ENCODE measurements at places on chromosomes 11 and 22.

- H3K27ac ChIP-seq: no peak overlapping the region
- no peak overlapping the region for H3K4me3 ChIP-seq
- no peaks in the 10 kb centered on the region for H3K4me1 ChIP-seq
- H3K27me3 ChIP-seq: no peaks in the 10 kb centered on the region
- H3K36me3 ChIP-seq: no peaks in the 10 kb centered on the region
Observed at GRCh38 chr22:39332441-39333064, 13.1 kb upstream of the RPL3 start.

- DNase-seq: no peak
- peaks cover 19% of the 10 kb centered on the region for H3K4me1 ChIP-seq
- H3K36me3 ChIP-seq: no peaks in the 10 kb centered on the region
- H3K27me3 ChIP-seq: no peaks in the 10 kb centered on the region
- no peak overlapping the region for H3K27ac ChIP-seq
Observed at GRCh38 chr22:46815896-46816731, 53.7 kb downstream of the TBC1D22A start.

DNA sequence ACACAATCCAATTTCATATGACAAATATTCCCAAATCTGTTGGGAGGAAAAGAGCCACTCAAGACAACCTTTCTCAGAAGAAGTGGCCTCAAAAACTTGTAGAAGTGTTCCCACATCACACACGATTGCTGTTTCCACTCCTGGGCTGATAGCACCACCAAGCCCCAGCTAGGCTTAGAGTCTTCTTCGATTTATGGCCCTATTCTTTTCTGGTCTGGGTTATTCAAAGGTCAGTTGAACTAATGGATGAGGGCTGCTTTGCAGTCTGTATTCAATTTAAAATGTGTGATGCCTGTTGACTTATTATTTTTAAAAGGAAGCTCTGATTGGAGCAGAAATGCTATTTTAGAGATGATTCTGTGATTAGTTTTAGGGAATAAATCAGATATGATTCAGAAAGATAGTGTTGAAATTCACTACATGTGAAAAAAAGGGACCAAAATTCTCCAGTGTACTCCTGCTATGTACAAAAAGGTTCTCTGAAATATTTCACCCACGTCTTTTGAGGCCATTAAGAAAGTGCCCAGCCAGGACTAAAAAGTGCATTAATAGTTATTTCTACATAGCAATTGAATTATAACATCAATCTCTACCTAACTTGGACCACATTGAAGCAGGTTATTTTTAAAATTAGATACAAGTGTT lies 57.3 kb upstream of the SPON1 start:
- no peak overlapping the region for H3K4me3 ChIP-seq
- no peaks in the 10 kb centered on the region for H3K36me3 ChIP-seq
- H3K4me1 ChIP-seq: no peaks in the 10 kb centered on the region
- H3K27me3 ChIP-seq: no peaks in the 10 kb centered on the region
- no peak for DNase-seq
- H3K27ac ChIP-seq: no peak overlapping the region

DNA sequence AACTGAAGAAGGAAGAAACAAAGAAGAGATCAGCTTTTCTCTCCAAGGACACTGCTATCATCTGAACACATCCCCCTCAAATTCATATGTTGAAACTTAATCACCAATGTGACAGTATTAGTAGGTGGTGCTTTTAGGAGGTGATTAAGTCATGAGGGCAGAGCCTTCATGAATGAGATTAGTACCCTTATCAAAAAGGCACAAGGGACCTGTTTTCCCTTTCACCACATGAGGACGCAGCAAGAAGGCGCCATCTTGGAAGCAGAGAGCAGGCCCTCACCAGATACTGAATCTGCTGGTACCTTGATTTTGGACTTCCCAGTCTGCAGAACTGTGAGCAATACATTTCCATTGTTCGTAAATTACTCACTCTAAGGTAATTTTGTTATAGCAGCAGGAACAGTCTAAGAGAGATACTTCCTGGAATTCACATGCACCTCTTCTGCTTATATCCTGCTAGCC lies 20.9 kb upstream of the CREB3L1 start:
- no peaks in the 10 kb centered on the region for H3K36me3 ChIP-seq
- DNase-seq: no peak
- no peak overlapping the region for H3K4me3 ChIP-seq
- H3K27me3 ChIP-seq: no peaks in the 10 kb centered on the region
- H3K4me1 ChIP-seq: no peaks in the 10 kb centered on the region
- no peak overlapping the region for H3K27ac ChIP-seq

GRCh38 chr11:82995754-82996398 lies 75.8 kb downstream of the RAB30 start:
- H3K36me3 ChIP-seq: no peaks in the 10 kb centered on the region
- no peaks in the 10 kb centered on the region for H3K27me3 ChIP-seq
- H3K27ac ChIP-seq: peak overlapping the region; percentile 48
- H3K4me3 ChIP-seq: no peak overlapping the region
- DNase-seq: no peak

- H3K4me3 ChIP-seq: no peak overlapping the region
- DNase-seq: no peak
- H3K4me1 ChIP-seq: peaks cover 29% of the 10 kb centered on the region
- H3K27me3 ChIP-seq: no peaks in the 10 kb centered on the region
- peak overlapping the region; percentile 56 for H3K27ac ChIP-seq
- no peaks in the 10 kb centered on the region for H3K36me3 ChIP-seq
Observed at GRCh38 chr11:35982061-35982460, 38.2 kb downstream of the LDLRAD3 start.

DNA sequence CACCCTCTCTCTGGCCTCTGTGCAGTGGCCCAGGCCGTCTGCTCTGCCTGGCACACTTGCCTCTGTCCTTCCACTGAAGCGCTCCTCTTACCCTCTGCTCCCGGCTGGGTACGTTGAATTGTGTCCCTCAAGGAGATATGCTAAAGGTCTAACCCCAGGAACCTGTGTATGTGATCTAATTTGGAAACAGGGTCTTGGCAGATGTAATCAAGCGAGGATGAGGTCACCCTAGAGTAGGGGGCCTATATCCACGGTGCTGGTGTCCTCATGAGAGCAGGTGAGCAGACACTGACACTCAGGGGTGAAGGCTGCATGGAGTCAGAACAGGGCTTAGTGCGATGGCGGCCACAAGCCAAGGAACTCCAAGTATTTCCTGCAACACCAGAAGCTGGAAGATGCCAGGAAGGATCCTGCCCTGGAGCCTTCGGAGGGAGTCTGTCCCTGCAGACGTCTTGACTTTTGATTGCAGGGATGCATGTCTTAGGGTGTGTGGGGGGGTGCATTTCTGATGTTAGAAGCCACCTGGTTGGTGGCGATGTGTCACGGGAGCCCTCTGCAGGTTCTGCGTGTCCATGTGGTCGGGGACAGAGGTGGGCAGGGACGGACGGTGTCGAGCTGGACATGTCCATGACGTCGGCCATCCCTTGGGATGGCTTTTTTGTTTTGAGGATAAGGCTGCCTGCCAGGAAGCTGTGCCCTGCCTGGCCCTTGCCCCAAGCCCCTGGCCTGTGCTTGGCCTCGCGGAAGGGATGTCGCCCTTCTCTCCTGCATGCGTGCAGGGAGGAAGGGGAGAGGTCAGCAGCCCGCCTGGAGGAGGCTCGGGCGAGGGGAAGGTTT lies 68.6 kb downstream of the LRP5 start:
- peak; percentile 81 for DNase-seq
- peak overlapping the region; percentile 17 for H3K4me3 ChIP-seq
- no peaks in the 10 kb centered on the region for H3K27me3 ChIP-seq
- H3K4me1 ChIP-seq: peaks cover 71% of the 10 kb centered on the region
- H3K36me3 ChIP-seq: no peaks in the 10 kb centered on the region
- peak overlapping the region; percentile 80 for H3K27ac ChIP-seq

GRCh38 chr11:128458321-128458720 lies 129.0 kb downstream of the ETS1 start:
- H3K27ac ChIP-seq: peak overlapping the region; percentile 9
- DNase-seq: no peak
- no peak overlapping the region for H3K4me3 ChIP-seq
- H3K27me3 ChIP-seq: no peaks in the 10 kb centered on the region
- H3K4me1 ChIP-seq: peaks cover 13% of the 10 kb centered on the region

- no peaks in the 10 kb centered on the region for H3K27me3 ChIP-seq
- H3K4me3 ChIP-seq: no peak overlapping the region
- H3K4me1 ChIP-seq: no peaks in the 10 kb centered on the region
Observed at GRCh38 chr22:22925805-22926369, 38.3 kb downstream of the IGLL5 start.

- peaks cover 6% of the 10 kb centered on the region for H3K4me1 ChIP-seq
- no peaks in the 10 kb centered on the region for H3K36me3 ChIP-seq
- no peak overlapping the region for H3K27ac ChIP-seq
Observed at GRCh38 chr11:119461229-119461963, 38.4 kb upstream of the THY1 start.

DNA sequence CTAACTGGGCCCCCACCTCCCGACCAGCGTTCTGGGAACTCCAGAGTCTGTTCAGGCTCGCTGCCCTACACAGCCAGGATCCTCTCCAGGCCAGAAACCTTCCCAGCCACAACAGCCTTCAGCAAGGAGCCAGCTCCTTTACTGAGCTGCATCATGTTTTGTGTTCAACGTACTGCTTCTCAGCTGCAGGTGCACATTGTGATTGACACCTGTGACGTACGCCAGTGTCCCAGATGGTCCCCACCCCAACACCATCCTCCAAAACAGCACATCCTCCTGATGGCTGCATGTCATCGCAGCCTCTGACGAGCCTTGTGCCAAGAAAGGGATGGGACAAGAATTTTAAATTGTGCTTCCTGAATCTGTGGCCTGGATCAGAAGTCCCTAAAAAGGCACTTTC lies 117.5 kb downstream of the SPATA19 start:
- DNase-seq: no peak
- no peaks in the 10 kb centered on the region for H3K4me1 ChIP-seq
- no peak overlapping the region for H3K4me3 ChIP-seq
- H3K27ac ChIP-seq: no peak overlapping the region
- no peaks in the 10 kb centered on the region for H3K36me3 ChIP-seq

DNA sequence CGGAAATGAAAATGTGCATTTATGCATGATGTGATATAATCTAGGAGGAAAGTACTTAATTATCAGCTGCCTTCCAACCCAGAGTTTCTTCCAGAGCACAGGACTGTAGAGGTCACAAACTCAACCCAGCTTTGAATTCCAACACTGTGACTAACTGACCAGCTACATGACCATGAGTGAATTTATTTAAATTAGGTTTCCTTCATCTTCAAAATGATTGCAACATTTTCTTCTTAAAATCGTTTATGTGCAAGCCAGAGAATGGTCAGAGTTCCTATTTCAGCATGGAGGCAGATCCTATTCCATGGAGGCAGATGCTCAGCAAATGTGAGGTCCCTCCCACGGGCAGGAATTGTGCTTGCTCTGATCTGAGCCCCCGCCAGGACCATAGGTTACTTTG lies 42.4 kb downstream of the OSBP start:
- peak overlapping the region; percentile 63 for H3K27ac ChIP-seq
- peaks cover 12% of the 10 kb centered on the region for H3K4me1 ChIP-seq
- DNase-seq: no peak
- H3K36me3 ChIP-seq: peaks cover 29% of the 10 kb centered on the region

GRCh38 chr11:10483584-10483983 lies 28.5 kb downstream of the AMPD3 start:
- no peak for DNase-seq
- no peaks in the 10 kb centered on the region for H3K36me3 ChIP-seq
- no peak overlapping the region for H3K4me3 ChIP-seq
- no peaks in the 10 kb centered on the region for H3K4me1 ChIP-seq
- H3K27ac ChIP-seq: no peak overlapping the region

DNA sequence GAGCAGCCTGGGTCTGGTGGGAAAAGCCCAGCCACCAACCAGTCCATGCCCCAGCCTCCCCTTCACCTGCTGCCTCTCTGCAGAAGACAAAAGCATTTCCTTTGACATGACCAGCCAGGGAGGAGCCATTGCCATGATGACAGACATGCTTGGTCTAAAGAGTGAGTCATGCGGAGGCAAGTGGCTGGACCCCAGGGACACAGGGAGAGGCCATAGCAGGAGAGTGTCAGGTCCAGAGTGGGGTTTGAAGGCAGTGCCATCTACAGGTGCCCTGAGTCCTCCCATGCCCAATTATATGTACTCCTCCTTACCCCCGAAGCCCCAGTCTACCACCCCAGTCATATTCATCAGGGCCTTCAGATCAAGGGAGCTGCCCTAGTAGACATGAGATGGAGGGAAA lies 67.4 kb downstream of the SCN3B start:
- H3K4me1 ChIP-seq: no peaks in the 10 kb centered on the region
- H3K4me3 ChIP-seq: no peak overlapping the region
- no peak overlapping the region for H3K27ac ChIP-seq
- no peaks in the 10 kb centered on the region for H3K27me3 ChIP-seq
- no peak for DNase-seq
- no peaks in the 10 kb centered on the region for H3K36me3 ChIP-seq

GRCh38 chr11:67437082-67437808 lies at the start of gene PTPRCAP:
TSS of gene PTPRCAP (minus strand) at chr11:67437682. CDS start at chr11:67437619, 63 bp downstream.
- no peak for DNase-seq
- no peak within 1 kb of the TSS for H3K4me3 ChIP-seq
- peaks cover 33% of the 10 kb centered on the region for H3K4me1 ChIP-seq

DNA sequence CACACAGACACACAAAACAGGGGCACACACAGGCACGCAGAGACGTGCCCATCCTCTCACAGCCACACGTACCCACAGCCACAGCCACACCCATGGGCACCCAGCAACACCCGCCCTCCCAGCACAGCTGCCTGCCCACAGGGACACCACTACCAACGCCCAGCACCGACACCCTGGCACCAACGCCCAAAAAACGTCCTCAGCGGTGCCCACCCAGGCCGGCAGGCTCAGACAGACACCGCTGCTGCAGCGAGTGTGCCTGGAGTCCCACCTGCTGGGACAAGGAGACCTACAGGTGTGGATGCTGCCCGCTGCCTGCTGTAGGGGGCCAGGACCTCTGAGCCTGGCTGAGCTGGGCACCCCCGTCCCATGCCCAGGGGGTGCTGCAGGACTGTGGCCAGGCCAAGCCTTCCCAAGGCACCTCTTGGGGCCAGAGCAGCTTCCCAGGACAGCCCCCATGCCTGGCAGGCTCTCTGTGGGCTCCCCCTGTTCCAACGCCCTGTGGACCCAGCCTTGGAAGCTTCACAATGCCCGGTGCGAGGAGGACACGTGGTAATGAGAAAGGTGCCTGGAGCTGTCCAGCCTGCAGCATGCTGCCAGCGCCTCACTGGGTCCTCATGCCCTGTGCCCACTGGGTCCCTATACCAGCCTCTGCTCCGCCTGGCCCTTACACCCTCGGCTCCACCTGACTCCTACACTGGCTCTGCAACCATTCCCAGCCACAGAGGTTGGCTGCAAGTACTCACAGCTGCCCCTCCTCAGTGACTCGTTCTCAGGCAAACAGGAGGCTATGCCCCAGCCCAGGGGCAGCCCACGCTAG lies 45.8 kb upstream of the TH start:
- no peaks in the 10 kb centered on the region for H3K4me1 ChIP-seq
- H3K27me3 ChIP-seq: no peaks in the 10 kb centered on the region
- peak; percentile 41 for DNase-seq
- H3K4me3 ChIP-seq: no peak overlapping the region
- H3K27ac ChIP-seq: no peak overlapping the region

- no peak for DNase-seq
- H3K27me3 ChIP-seq: no peaks in the 10 kb centered on the region
- H3K36me3 ChIP-seq: no peaks in the 10 kb centered on the region
Observed at GRCh38 chr11:132671851-132672370, 860.4 kb downstream of the OPCML start.

DNA sequence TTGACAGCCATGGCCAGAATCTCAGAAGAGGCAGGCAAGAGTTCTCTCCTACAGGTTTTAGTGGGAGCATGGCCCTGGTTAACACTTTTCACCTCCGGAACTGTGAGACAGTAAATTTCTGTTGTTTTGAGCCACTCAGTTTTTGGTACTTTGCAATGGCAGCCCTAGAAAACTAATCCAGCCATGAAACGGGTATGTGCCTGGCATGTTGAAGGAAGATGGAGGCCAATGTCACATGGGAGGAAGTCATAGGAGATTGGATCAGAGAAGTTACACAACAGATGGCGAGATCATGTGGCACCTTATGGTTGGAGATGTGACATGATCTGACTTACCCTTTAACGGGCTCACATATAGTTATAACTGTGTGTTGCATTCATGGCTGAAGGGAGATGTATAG lies 63.2 kb upstream of the EED start:
- H3K36me3 ChIP-seq: no peaks in the 10 kb centered on the region
- H3K27ac ChIP-seq: no peak overlapping the region
- no peak for DNase-seq
- no peaks in the 10 kb centered on the region for H3K27me3 ChIP-seq

Data from sigmoid colon (tissue), 7 donors.